Esophagus squamous epithelium (tissue), 5 donors: ENCODE measurements at places on chromosomes 5 and 9. TPM values are rescaled to one million over a fixed set of nuclear protein-coding genes. Genes with fewer than 3 reads are reported as not detected.

Gene LCP2
- 12.4 TPM for total RNA-seq

Gene CD72
- not detected for total RNA-seq

Gene SPINK4
- total RNA-seq, result not detected

Gene TICAM2
- total RNA-seq, result 0.95 TPM

Gene OCLN
- total RNA-seq, result 56.2 TPM

Gene CMYA5
- 0.44 TPM for total RNA-seq

Gene PPP3R2
- not detected for total RNA-seq

Gene RNF180
- total RNA-seq, result 4.0 TPM

Gene SERF1B
- total RNA-seq, result 24.0 TPM

- H3K27me3 ChIP-seq, result no peaks in the 10 kb centered on the region
- peaks cover 8% of the 10 kb centered on the region for H3K4me1 ChIP-seq
- H3K4me3 ChIP-seq, result no peak overlapping the region
- no peaks in the 10 kb centered on the region for H3K36me3 ChIP-seq
These were observed 8.8 kb downstream of the HOMER1 start for GRCh38 chr5:79505138-79505537.

DNA sequence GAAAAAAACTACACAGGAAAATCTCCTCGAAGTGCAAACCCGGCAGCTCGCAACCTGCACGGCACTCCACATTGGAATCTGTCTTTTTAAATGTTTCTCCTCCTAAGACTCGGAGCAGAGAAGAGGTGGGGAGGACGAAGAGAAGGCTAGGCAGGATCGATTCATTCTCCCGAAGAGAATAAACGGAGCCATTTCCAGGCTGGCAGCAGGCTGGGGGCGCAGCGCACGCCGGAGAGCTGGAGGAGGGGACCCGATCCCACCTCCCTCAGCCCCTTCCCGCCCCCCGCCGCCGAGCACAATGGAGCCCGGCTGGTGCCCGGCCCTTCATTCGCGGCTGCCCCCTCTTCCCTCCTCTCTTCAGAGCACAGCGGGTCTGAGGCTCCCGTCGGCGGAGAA lies 628 bp downstream of the HOMER1 start:
- peak overlapping the region; percentile 96 for H3K27ac ChIP-seq
- H3K4me1 ChIP-seq, result no peaks in the 10 kb centered on the region
- peak overlapping the region; percentile 75 for H3K4me3 ChIP-seq
- DNase-seq, result no peak

- peak overlapping the region; percentile 97 for H3K27ac ChIP-seq
- H3K4me3 ChIP-seq, result peak overlapping the region; percentile 67
- DNase-seq, result no peak
- H3K36me3 ChIP-seq, result no peaks in the 10 kb centered on the region
- no peaks in the 10 kb centered on the region for H3K27me3 ChIP-seq
These were observed 5.6 kb upstream of the PURA start for GRCh38 chr5:140108093-140109017.

- no peaks in the 10 kb centered on the region for H3K36me3 ChIP-seq
- DNase-seq, result no peak
- no peak overlapping the region for H3K27ac ChIP-seq
- no peaks in the 10 kb centered on the region for H3K4me1 ChIP-seq
- no peak overlapping the region for H3K4me3 ChIP-seq
These were observed 71.0 kb downstream of the SV2C start for GRCh38 chr5:76154009-76154690.

DNA sequence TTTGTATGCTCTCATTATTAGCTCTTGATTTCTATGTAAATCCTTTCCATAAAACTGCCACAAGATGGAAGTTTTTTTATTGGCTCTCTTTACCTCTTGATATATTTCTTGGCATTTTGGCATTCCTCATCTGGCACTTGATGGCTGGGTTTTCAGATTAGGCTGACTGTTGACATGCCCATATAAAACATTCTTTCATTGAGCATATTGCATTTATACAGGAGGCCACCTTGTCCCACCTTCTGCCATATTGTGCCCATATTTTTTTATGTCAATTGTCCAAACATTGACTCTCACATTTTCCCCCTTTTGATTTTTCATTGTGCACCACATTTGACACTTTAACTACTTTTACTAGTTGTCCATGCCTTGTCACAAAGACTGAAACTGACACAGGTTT lies 182.9 kb downstream of the MEF2C start:
- H3K27ac ChIP-seq, result no peak overlapping the region
- no peaks in the 10 kb centered on the region for H3K36me3 ChIP-seq
- no peak overlapping the region for H3K4me3 ChIP-seq

- H3K27ac ChIP-seq, result no peak overlapping the region
- DNase-seq, result no peak
- no peaks in the 10 kb centered on the region for H3K4me1 ChIP-seq
These were observed 358.6 kb upstream of the PAPPA start for GRCh38 chr9:115794921-115795475.

- H3K27ac ChIP-seq, result no peak overlapping the region
- no peak for DNase-seq
- no peaks in the 10 kb centered on the region for H3K36me3 ChIP-seq
- no peak overlapping the region for H3K4me3 ChIP-seq
These were observed 18.8 kb downstream of the BTNL9 start for GRCh38 chr5:181058786-181059296.

DNA sequence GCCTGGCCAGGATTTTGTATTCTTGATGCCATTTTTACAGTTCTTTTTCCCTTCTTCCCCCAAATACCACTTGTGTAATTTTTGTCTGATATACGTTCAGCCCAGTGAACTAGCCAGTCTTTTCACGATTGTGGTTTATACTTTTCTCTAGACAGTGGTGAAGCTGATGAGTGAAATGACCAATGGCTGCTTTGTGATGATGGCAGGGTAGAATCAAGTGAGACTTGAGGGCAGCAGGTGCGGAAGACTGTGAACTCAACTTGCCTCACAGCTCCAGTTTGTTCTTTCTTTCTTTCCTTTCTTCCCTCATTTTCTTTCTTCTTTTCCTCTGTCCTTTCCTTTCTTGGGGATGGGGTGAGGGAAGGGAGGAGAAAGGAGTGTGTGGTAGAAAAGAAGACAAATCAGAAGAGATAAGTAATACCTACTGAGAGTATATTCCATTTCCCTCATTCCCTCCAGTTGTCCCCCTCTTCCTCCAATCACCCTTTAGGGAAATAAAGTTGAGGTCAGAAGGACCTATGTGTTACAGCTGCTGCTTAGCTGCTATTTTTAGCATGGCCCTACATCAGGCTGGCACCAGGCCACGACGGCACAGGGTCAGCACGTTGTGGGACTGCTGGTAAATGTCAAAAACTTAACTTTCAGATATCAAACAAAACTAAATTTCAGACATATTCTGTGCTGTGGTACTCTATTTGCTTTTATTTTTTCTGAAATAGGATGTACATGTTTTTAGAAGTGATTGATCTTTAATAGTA lies 12.3 kb downstream of the ZSWIM6 start:
- no peaks in the 10 kb centered on the region for H3K36me3 ChIP-seq
- no peaks in the 10 kb centered on the region for H3K27me3 ChIP-seq
- no peak overlapping the region for H3K27ac ChIP-seq
- H3K4me1 ChIP-seq, result no peaks in the 10 kb centered on the region

GRCh38 chr9:115234094-115234493 lies 116.1 kb upstream of the TNC start:
- peaks cover 43% of the 10 kb centered on the region for H3K4me1 ChIP-seq
- H3K27ac ChIP-seq, result peak overlapping the region; percentile 45
- no peak overlapping the region for H3K4me3 ChIP-seq

GRCh38 chr9:131045300-131046092 lies 36.5 kb downstream of the LAMC3 start:
- no peak overlapping the region for H3K4me3 ChIP-seq
- no peaks in the 10 kb centered on the region for H3K27me3 ChIP-seq
- H3K36me3 ChIP-seq, result no peaks in the 10 kb centered on the region
- no peak for DNase-seq

DNA sequence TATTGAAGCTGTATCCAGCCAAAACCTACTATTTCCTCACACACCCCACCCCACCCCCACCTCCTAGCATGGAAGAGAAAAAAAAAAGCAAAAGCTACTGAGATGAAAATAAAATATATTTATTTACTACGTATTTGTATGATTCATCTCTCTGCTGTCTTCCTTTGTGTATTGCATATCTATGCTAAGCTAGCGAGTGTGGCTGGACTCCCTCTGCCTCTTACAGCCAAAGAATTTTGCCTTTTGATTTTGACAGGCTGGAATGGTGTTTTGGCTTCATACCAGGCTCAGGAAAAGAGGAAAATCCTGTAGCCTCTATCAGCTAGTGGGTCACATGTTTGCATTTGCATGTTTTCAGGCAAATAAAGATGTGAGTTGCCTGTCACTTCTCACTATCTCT lies 2.2 kb downstream of the ABLIM3 start:
- peak overlapping the region; percentile 89 for H3K27ac ChIP-seq
- H3K36me3 ChIP-seq, result no peaks in the 10 kb centered on the region
- peaks cover 51% of the 10 kb centered on the region for H3K4me1 ChIP-seq
- no peak for DNase-seq

- no peaks in the 10 kb centered on the region for H3K27me3 ChIP-seq
- H3K27ac ChIP-seq, result no peak overlapping the region
- no peak for DNase-seq
- no peaks in the 10 kb centered on the region for H3K4me1 ChIP-seq
These were observed 719.4 kb downstream of the SEMA5A start for GRCh38 chr5:8826508-8826907.

DNA sequence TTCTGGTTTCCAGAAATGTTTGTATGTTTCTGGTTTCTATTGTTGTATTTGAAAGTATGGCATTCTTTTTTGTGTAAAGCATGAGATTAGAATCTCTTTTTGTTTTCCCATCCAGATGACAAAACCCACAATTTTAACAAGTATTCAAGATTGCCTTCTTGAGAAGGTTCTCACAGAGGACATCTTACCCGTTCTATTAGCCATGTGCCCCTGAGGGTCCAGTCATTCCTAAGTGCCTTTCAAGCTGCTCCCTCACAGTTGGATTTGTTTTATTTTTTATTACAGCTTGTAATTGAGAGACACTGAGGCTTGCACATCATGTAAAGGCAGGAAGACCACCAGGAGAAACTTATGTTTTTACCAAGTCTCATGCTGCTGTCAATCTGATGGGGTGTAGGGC lies 19.3 kb upstream of the LOX start:
- H3K27me3 ChIP-seq, result no peaks in the 10 kb centered on the region
- no peak overlapping the region for H3K27ac ChIP-seq
- H3K4me1 ChIP-seq, result no peaks in the 10 kb centered on the region
- H3K4me3 ChIP-seq, result no peak overlapping the region
- H3K36me3 ChIP-seq, result no peaks in the 10 kb centered on the region
- no peak for DNase-seq

DNA sequence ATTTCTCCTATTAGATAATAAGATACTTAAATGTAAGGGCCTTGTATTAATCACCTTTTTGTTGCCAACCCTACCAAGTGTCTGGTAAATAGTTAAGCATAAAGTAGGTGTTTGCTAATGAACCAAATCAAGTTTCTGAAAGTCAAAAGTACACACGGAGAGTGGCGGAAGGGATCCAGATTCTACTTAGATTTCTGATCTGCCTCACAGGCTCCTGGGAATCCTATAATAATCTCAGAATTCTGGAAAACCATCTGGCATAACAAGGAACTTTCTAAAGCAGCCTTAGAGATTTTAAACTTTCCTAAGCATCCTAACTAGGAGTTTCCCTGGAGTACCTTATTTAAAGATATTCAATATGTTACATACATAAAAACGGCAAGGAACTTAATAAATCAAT lies 363.2 kb upstream of the SMC2 start:
- DNase-seq, result no peak
- no peak overlapping the region for H3K27ac ChIP-seq
- no peaks in the 10 kb centered on the region for H3K36me3 ChIP-seq
- H3K4me1 ChIP-seq, result no peaks in the 10 kb centered on the region

- peaks cover 20% of the 10 kb centered on the region for H3K4me1 ChIP-seq
- H3K36me3 ChIP-seq, result no peaks in the 10 kb centered on the region
- no peak for DNase-seq
- H3K4me3 ChIP-seq, result peak overlapping the region; percentile 64
- H3K27me3 ChIP-seq, result no peaks in the 10 kb centered on the region
These were observed 2.7 kb downstream of the ADAMTS2 start for GRCh38 chr5:179342577-179342976.

DNA sequence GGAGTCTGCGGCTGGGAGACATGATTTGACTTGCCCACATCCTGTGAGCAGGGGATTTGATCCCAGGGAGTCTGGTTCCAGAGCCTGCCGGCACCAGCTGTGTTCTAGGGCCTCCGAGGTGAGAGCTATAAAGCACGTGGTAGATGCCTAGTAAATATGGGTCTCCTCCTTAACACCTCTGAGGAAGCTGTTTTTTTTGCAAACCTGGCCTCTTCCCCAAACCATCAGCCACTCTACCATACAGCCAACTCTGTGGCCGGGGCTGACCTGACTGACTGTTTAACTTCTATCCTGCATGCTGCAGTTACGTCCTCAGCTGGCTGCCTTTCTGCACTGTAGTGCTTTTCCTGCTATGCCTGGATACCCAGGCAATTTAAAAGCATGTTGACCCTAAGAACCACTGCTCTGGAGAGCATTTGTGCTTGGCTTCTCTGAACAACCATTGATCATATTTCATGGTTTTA lies 220.5 kb downstream of the SLIT3 start:
- H3K36me3 ChIP-seq, result no peaks in the 10 kb centered on the region
- no peaks in the 10 kb centered on the region for H3K4me1 ChIP-seq
- H3K27ac ChIP-seq, result no peak overlapping the region
- no peak overlapping the region for H3K4me3 ChIP-seq
- H3K27me3 ChIP-seq, result no peaks in the 10 kb centered on the region

- no peak for DNase-seq
- no peak overlapping the region for H3K27ac ChIP-seq
- no peak overlapping the region for H3K4me3 ChIP-seq
- H3K4me1 ChIP-seq, result no peaks in the 10 kb centered on the region
- no peaks in the 10 kb centered on the region for H3K36me3 ChIP-seq
These were observed 36.1 kb downstream of the CAAP1 start for GRCh38 chr9:26856413-26857032.

GRCh38 chr5:14009575-14009974 lies 65.1 kb upstream of the DNAH5 start:
- H3K4me1 ChIP-seq, result peaks cover 32% of the 10 kb centered on the region
- H3K27ac ChIP-seq, result no peak overlapping the region
- peaks cover 29% of the 10 kb centered on the region for H3K27me3 ChIP-seq
- no peaks in the 10 kb centered on the region for H3K36me3 ChIP-seq

GRCh38 chr5:119706049-119706448 lies 76.7 kb downstream of the FAM170A start:
- H3K27ac ChIP-seq, result no peak overlapping the region
- H3K4me3 ChIP-seq, result no peak overlapping the region

- H3K27me3 ChIP-seq, result no peaks in the 10 kb centered on the region
- no peak for DNase-seq
- peaks cover 20% of the 10 kb centered on the region for H3K4me1 ChIP-seq
- no peaks in the 10 kb centered on the region for H3K36me3 ChIP-seq
- no peak overlapping the region for H3K4me3 ChIP-seq
These were observed 524.7 kb downstream of the SPATA31D1 start for GRCh38 chr9:82513242-82513751.

GRCh38 chr9:97487861-97488260 lies 13.6 kb upstream of the TMOD1 start:
- H3K27ac ChIP-seq, result no peak overlapping the region
- H3K4me1 ChIP-seq, result no peaks in the 10 kb centered on the region
- H3K36me3 ChIP-seq, result peaks cover 71% of the 10 kb centered on the region

- H3K36me3 ChIP-seq, result peaks cover 11% of the 10 kb centered on the region
- H3K4me1 ChIP-seq, result peaks cover 10% of the 10 kb centered on the region
- no peak for DNase-seq
- H3K27ac ChIP-seq, result peak overlapping the region; percentile 95
- peak overlapping the region; percentile 92 for H3K4me3 ChIP-seq
These were observed 1.1 kb downstream of the PLK2 start for GRCh38 chr5:58458743-58459145.
